CD4-positive, alpha-beta T cell treated with Interferon alpha-2 for 1 hour (primary cell): ENCODE measurements at places on chromosomes 13 and 19.

DNA sequence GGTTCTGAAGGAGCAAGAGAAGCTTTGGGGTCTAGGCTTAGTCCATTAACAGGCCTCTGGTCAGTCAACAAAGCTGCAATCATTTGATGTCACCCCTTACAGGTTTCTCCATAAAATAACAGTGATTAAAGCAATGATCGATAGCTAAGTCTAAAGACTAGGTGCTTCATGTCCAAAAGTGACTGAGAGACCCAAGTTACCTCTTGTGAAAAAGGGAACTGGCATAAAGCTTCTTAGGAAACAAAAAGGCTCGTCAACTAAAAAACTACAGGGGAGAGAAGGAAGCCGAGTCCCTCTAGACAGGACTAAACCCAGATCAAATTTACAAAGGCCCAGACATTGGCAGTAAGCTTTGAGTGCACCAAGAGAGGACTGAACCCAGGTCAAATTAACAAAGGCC, 2.2 kb downstream of the DCUN1D2 start:
- no peak for DNase-seq

DNA sequence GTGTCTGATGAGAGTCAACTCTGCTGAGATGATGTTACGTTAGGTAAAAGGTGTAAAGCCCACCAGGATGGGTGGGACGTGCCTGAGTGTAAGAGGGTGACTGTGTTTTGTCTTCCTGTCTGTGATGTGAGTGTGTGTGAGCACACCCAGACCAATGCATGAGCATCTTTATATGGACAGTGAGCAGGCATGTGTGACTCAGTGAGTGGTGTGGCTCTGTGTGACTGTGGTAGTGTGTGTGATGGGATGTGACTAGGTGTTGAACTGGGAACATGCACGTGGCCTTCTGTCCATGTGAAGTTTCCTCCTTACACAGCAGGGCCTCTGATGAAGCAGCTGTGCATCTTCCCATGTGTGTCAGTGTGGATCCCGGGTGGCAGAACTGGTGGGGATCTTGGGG, 17.8 kb upstream of the LGALS16 start:
- DNase-seq = no peak

DNA sequence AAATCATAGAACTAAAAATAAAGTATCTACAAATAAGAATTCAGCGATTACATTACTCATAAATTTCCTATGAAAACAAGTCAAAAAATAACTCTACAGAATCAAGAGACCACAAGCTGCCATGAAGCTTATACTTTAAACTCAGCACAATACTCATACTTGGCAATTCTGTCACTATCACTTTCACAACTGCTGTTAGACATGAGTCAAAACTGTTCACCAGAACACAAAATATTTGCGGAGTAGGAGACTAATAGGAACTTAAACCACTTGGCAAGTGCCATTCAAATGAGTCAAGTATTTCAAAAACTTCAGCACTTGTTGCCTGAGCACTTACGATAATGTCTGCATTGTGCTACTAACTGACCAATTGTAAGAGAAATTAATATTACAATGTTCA, 387.8 kb upstream of the GPC6 start:
- no peak for DNase-seq

GRCh38 chr19:19758164-19758563, 25.3 kb upstream of the ZNF14 start:
- DNase-seq = no peak
